ENCODE measurements at places on chromosomes 7 and 10.
A peak's percentile ranks its signal among the peaks of the same experiment; 100 is the strongest.

GRCh38 chr7:7505915-7506314 is 29.8 kb downstream of the COL28A1 start:
- no peak for DNase-seq

GRCh38 chr7:32670110-32671025 is 175.1 kb downstream of the AVL9 start:
- no peak for DNase-seq

DNA sequence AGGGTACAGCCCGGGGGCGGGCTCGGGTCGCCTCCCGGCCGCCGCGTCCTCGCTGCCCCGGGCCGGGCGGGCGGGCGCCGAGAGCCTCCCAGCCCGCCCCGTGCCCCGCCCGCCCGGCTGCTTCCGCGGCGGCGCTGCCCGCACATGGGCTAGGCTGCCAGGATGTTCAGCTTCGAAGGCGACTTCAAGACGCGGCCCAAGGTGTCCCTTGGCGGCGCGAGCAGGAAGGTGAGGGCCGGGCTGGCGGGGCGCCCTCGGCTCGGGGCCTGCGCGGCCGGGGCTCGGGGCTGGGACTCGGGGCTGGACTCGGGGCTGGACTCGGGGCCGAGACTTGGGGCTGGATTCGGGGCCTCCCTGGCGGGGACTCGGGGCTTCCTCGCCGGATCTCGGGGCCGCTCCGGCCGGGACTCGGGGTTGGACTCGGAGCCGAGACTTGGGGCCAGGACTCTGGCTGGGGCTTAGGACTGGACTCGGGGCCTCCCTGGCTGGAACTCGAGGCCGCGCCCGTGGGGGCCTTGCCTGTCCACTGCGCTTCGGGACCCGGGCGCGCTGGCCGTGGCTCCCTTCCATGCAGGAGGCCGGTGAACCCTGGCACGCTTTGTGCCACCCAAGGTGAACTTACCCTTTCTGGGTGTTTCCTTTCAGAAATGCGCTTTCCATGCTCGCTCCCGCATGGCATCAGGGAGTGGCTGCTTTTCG is 534 bp downstream of the UBE3C start:
- DNase-seq: no peak

DNA sequence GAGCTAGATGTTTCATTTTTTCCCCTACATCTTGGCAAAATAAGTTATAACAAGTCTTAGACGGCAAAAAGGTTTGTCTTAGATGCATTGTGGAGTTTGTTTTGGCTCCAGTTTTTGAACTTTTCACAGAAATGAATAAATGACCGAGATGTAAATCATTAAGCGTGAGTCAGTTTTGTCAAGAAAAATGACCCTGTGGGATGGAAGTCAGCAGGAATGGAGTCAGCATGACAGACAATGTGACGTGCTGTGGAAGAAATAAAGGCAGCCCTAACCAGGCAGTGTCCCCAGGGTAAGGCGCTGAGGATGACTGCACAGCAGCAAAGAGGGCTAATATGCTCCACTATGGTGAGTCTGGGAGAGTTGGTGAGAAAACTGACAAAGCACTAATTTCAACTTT is 163.2 kb downstream of the NOC3L start:
- DNase-seq: no peak

GRCh38 chr10:122298598-122299301 is 27.7 kb downstream of the BTBD16 start:
- DNase-seq: peak; percentile 81

GRCh38 chr7:30225863-30226613 is 58.4 kb upstream of the ZNRF2 start:
- DNase-seq: peak; percentile 80

GRCh38 chr10:1166101-1166827 is 110.1 kb downstream of the WDR37 start:
- DNase-seq: no peak

DNA sequence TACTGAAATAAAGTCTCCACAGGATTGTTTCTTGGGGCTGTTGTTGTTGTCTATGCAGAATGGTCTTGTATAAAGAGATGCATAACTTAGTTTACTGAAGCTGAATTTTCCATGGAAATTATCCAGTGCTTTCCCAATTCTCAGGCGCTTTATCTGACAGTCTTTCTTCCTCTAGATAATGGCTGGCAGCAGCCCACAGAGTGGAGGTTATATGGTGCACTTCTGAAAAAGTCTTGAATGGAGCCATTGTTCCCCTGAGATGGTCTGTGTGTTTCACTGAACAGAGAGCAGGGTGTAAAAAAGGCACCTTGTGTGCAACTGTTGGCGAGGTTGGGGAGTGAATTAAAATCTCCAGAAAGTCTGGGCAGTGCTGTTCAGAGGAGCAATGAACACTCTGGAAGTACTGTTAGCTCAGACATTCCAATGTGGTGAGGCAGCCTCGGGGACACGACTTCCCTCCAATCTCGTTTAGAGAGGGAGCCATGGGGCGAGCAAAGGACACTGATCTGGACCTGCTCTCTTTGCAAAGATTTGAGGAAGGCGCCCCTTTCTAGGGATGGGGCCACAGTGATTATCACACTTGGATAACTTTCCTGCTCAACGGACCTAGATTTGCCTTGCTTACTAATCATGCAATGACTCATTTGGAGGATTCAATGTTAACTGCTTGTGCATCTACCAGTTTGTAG is 2.0 kb upstream of the PLCE1 start:
- peak; percentile 83 for DNase-seq

DNA sequence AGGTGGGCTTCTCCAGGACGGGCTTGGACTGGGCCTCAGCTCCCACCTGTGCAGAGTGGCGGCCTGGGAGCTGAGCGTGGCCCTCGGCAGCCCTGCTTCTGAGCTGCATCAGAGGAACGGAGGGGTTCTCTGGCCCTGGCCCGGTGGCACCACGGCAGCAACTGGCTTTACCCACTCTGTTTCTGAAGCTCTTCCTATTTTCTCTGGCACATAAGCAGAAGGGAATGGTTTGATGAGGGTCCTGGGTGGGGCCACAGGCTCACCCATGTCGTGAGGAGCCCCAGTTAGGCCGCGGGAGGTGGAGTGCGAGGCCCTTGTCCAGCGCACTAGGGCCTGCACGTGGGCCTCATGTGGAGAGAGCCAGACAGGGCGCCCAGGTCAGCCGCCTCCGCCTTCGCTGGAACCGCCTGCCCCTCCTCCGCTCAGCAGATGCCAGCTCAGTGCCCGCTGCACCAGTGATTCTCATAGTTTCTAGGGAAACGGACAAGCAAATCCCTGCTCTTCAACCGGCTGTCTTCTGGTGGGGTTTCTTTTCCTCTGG is 284.0 kb downstream of the CELF2 start:
- DNase-seq: no peak

DNA sequence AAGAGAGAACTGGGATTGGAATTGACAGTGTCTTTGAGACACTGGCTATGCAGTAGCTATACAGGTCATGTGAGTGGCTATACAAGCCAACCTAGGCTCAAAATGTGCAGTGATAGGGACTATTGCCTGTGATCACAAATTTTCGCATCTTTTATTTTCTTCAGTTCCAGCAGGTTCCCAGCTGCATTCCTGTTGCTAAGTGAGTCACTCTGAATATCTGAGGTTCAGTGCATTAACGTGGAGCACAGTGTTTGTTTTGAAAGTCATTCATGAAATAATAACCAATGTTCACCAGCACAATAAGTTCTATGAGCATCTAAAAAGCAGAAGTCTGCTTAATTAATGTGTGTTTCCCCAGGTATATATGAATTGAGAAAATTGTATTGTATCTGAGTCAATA is 1236.0 kb upstream of the CELF2 start:
- no peak for DNase-seq

GRCh38 chr7:91325726-91326125 is 61.5 kb downstream of the FZD1 start:
- no peak for DNase-seq

- no peak for DNase-seq
Observed at GRCh38 chr7:131574741-131575140, 18.3 kb upstream of the PODXL start.

GRCh38 chr7:151796871-151797537 is 79.9 kb downstream of the PRKAG2 start:
- no peak for DNase-seq

DNA sequence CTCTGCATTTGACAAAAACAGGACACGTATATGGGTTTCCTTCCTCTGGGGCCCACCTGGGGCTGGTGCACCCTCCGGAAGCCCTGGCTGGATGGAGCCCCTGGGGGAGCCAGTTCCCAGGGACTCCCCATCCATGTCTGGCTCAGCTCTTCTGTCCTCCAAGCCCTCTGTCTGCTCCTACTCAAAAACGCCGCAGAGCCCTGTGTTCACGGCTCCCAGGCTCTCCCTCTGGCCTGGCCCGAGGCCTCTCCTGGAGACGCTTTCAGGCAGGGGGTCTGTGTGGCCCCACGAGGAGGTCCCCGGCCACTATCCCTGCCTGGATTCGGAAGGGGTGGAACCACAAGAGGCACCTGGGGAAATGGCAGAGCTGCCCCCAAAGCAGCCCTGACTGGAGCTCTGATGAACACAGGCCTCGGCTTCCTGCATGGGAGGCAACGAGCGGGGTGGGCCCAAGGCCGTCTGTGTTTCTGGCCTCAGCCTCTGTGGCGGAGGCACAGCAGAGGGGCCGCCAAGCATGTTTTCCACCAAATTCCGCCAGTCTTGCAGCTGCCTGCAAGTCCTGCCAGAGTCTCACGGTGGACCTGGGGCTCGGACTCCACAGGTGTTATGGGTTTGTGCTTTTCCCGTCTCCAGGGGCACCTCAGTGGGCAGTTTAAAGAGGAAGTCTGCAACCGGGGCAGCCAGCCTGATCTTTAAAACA is 22.6 kb upstream of the INPP5A start:
- DNase-seq: peak; percentile 87

GRCh38 chr10:7819121-7819460 is 786 bp downstream of the TAF3 start:
- DNase-seq: peak; percentile 48

DNA sequence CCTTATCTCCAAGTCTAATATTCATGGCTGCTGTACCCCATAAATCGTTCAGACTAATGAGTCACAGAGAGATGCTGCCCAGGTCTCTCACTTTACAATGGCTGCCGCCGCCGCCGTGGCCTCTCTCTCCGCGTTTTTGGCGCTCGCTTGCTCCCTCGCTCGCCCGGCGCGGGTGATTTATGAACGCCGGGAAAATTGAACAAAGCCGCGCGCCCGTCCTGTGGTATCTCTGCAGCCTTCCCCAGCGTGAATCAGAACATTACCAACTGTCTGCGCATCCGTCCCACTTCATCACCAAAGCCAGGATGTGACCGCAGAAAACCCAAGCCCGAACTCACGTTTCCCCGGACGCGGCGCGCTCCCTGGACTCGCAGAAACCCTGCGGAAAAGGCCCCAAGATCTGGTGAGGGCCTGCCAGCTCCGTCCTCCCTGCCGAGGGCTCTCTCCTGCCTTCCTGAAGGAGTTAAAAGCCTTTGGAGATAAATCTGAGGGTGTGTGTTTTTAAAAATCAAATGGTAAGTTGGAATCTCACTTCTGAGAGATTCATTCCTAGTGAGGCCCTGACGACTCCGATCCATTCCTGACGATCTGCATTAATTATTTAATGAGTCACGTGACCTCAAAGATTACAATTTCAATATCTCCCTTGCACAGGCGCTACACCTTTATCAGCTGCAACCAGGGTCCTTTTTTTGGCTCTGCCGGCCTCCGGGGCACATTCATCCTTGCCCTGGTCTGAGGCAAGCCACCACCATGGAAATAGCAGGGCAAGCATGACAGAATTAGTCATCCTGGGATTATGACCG is 6.3 kb downstream of the HOXA4 start:
- peak; percentile 32 for DNase-seq

DNA sequence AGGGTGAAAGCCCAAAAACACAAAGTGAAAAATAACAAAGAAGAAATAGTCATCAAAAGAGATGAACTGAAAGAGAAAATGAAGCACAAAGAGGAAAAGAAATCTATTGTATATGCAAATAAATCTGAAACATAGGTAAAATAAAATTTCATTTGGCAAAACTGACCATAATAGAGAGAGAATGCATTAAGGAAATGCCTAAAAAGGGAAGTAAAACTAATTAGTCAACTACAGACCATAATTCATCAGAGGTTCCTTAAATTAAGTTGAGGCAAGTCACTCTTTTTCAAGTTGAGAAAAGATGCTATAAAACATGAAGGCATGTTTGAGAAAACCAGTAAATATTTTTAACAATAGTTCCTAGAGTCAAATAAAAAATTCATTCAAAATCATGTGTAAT is 233.3 kb downstream of the LRRN3 start:
- DNase-seq: no peak

GRCh38 chr7:67593794-67594193 is 597.2 kb downstream of the TYW1 start:
- no peak for DNase-seq

DNA sequence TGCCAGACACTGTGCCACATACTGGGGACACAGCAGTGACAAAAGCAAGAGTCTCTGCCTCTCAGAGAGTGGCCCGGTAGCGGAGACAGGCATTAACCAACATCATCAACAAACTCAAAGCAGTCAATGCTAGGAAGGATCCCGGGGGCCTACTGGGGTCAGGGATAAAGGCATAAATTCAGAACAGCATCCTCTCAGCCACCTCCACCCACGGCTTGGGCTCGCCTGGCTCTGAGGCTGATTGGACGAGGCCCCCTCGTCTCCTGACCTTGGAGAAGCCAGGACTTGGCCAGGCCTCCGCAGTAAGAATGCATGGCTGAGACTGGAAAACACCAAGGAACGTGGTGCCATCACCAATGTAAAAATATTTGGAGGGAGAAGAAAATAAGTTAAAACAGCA is 102.1 kb downstream of the ARHGAP22 start:
- no peak for DNase-seq

- peak; percentile 65 for DNase-seq
Observed at GRCh38 chr10:71974489-71975021, 10.4 kb downstream of the CHST3 start.

- no peak for DNase-seq
Observed at GRCh38 chr7:45293295-45293942, 135.8 kb downstream of the RAMP3 start.

All from right hindlimb (tissue), 1 donor.